ENCODE measurements at places on chromosomes 13 and 19. TPM values are rescaled to one million over a fixed set of nuclear protein-coding genes. Genes with fewer than 3 reads are reported as not detected.

GRCh38 chr13:83117046-83117445, 765.2 kb downstream of the SLITRK1 start:
- no peak overlapping the region for H3K27ac ChIP-seq
- no peak for DNase-seq
- no peaks in the 10 kb centered on the region for H3K4me1 ChIP-seq
- H3K36me3 ChIP-seq: no peaks in the 10 kb centered on the region

TTC9B gene
- not detected for total RNA-seq

GRCh38 chr19:49713236-49713845, 22.4 kb downstream of the CPT1C start:
- no peak overlapping the region for H3K27ac ChIP-seq
- H3K4me1 ChIP-seq: no peaks in the 10 kb centered on the region
- H3K4me3 ChIP-seq: no peak overlapping the region
- no peaks in the 10 kb centered on the region for H3K27me3 ChIP-seq
- DNase-seq: no peak

GRCh38 chr13:39313721-39314120, 275.5 kb downstream of the NHLRC3 start:
- no peak for DNase-seq
- H3K4me1 ChIP-seq: no peaks in the 10 kb centered on the region
- no peaks in the 10 kb centered on the region for H3K27me3 ChIP-seq
- no peaks in the 10 kb centered on the region for H3K36me3 ChIP-seq
- H3K27ac ChIP-seq: no peak overlapping the region

DNA sequence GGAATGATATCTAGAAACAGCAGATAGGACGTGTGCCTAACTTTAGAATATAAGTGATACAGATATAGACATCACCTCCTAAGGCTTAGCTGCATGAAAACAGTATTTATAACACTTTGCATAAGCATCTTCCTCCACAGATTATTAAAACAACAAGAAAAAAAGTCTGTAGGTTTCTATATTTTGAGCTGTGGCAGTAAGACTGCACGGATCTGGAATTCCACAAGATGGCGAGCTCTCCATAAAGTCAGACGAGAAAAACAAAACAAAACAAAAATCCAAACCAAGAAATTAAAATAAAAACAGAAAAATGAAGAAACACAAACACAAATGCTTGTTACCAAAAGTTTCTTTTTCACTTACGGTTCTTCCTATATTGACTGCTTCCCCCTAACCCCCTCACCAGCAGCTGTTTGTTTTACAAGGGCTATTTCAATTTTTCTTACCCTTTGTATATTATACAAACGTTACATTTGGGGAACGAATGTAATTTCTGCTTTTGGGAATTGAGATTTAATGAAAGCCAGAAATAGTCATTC, 285.8 kb downstream of the MYO16 start:
- peak overlapping the region; percentile 90 for H3K27ac ChIP-seq
- H3K27me3 ChIP-seq: no peaks in the 10 kb centered on the region
- no peaks in the 10 kb centered on the region for H3K36me3 ChIP-seq
- H3K4me3 ChIP-seq: peak overlapping the region; percentile 61
- peaks cover 29% of the 10 kb centered on the region for H3K4me1 ChIP-seq

HCN2 gene
- total RNA-seq: 1.2 TPM

DNA sequence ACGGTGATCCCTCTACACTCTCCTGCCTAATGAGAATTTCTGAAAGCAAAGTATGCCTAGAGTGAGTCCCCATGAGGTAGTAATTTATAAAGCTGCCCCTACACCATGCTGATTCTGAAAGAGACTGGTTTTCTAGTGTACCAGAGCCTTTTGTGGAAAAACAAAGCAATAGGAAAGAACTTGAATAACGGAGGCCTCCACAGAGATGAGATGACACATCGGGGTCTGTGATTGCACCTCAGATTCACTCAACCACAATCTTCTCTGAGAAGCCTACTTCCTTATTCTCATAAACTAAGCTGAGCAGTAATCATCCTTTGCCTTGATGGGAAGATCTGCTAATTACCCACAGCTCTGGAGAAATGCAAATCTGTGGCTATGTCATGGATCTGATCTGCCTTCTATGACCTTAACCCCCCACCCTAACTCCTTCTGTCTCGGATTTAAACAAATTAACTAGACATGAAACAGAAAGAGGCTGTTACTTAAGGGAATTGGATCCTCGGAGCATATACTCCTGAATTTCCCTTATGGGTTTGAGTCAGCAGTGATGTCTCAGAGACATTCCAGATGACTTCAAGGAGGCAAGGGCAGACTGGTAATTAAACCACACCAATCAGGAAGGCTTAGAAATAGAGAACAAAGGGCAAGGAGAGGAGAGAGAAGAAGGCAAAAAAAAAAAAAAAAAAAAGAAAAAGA, 128.0 kb downstream of the DCT start:
- no peaks in the 10 kb centered on the region for H3K36me3 ChIP-seq
- no peak for DNase-seq
- no peaks in the 10 kb centered on the region for H3K27me3 ChIP-seq
- no peak overlapping the region for H3K4me3 ChIP-seq

DNA sequence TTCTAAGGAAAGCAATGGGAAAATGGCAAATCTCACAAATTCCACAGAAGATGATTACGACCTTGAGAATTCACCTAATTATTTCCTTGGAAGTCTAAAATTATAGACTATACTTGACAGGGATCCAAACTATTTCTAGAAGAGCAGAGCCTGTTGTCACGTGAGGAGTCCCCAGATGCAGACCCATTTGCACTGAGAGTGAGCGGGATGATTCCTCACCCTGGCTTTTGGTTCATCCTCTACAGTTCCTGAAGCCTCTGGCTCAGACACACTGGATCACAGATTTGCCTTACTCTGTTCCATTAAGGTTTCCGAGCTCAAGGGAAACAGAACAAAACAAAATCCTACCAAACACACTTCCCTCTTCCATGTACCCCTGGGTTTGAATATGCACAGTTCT, 23.0 kb upstream of the CYSLTR2 start:
- H3K36me3 ChIP-seq: no peaks in the 10 kb centered on the region
- H3K4me3 ChIP-seq: no peak overlapping the region
- H3K4me1 ChIP-seq: no peaks in the 10 kb centered on the region
- no peak for DNase-seq

DNA sequence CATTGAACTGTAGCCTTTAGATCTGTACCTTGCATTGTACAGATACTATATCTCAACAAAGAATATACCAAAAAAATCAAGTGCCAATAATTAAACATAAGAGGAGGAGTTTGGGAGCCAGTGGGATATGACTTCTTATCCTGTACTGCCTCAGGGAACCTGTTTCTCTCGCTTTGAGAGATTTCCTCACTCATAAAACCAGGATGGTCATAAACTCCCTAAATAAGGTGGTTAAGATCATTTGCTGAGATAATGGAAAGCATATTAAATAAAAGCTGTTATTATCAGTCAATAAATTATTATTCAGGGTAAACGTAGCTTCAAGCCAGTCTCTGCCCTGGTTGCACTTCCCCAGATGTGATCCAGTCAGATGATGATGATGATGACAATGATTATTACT, 17.0 kb downstream of the OPA3 start:
- no peak for DNase-seq
- peak overlapping the region; percentile 41 for H3K27ac ChIP-seq
- no peak overlapping the region for H3K4me3 ChIP-seq
- peaks cover 25% of the 10 kb centered on the region for H3K4me1 ChIP-seq
- H3K36me3 ChIP-seq: no peaks in the 10 kb centered on the region

DNA sequence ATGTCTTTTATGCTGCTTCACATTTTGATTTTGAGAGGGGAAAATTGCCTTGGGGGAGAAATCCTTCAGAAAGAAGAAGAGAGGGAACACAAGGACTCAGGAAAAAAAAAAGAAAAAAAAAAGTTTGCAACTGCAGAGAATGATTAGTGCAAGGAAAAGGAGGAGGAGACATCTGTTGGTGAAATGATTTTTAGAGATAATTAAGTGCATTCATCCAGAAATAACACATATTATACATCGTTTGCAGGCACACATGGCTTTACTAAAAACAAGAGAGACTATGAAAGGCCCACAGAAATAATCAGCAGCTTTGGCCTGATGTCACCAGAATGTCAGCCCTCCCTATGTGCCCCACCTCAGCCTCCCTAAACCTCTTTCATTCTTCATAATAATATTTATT, 1058.2 kb downstream of the PCDH9 start:
- no peaks in the 10 kb centered on the region for H3K36me3 ChIP-seq
- H3K27me3 ChIP-seq: no peaks in the 10 kb centered on the region
- DNase-seq: no peak
- H3K27ac ChIP-seq: no peak overlapping the region

DNA sequence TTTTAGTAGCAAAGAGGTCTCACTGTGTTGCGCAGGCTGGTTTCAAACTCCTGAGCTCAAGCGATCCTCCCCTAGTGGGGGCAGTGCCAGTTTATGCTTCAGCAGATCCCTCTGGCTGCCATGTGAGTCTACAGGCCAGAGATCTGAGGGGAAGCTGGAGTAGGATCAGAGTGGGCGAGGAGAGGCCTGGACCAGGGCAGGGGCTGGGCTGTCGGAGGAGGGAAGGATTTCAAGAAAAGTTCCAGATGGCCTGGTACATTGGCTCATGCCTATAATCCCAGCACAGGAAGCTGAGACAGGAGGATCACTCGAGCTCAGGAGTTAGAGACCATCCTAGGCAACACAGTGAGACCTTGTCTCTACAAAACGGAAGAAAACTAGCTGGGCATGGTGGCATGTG, 9.8 kb downstream of the DHX34 start:
- H3K27ac ChIP-seq: no peak overlapping the region
- DNase-seq: no peak
- no peaks in the 10 kb centered on the region for H3K27me3 ChIP-seq
- peaks cover 2% of the 10 kb centered on the region for H3K4me1 ChIP-seq
- H3K36me3 ChIP-seq: peaks cover 97% of the 10 kb centered on the region
- H3K4me3 ChIP-seq: no peak overlapping the region

DNA sequence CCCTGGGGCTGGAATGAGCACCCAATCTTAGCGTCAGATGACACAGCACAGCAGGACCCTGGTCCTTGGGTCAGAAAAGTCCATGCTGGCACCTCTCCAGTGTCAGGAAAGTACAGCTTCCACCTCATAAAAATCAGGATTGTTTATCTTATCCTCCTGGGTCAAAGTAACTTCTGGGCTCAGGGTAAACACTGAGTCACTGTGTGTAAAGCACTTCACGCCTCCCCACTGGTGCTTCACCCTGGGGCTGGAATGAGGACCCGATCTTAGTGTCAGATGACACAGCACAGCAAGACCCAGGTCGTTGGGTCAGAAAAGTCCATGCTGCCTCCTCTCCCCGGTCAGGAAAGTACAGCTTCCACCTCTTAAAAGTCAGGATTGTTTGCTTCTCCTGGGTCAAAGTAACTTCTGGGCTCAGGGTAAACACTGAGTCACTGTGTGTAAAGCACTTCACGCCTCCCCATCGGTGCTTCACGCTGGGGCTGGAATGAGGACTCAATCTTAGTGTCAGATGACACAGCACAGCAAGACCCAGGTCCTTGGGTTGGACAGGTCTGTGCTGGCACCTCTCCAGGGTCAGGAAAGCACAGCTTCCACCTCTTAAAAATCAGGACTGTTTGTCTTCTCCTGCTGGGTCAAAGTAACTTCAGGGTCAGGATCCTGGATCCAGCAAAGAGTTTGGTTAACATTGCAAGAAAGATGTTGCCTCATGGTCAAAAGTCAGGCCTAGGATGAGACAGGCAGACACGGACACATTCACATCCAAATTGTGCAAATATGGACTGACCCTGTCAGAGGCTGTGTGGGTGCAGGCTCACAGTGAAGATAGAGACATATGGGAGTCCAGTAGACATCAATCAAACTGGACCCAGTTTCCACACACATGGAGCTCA, 39.2 kb upstream of the CYP2A7 start:
- peak overlapping the region; percentile 78 for H3K27ac ChIP-seq
- H3K27me3 ChIP-seq: peaks cover 27% of the 10 kb centered on the region
- peaks cover 16% of the 10 kb centered on the region for H3K4me1 ChIP-seq
- no peak overlapping the region for H3K4me3 ChIP-seq
- H3K36me3 ChIP-seq: no peaks in the 10 kb centered on the region
- peak; percentile 90 for DNase-seq

DNA sequence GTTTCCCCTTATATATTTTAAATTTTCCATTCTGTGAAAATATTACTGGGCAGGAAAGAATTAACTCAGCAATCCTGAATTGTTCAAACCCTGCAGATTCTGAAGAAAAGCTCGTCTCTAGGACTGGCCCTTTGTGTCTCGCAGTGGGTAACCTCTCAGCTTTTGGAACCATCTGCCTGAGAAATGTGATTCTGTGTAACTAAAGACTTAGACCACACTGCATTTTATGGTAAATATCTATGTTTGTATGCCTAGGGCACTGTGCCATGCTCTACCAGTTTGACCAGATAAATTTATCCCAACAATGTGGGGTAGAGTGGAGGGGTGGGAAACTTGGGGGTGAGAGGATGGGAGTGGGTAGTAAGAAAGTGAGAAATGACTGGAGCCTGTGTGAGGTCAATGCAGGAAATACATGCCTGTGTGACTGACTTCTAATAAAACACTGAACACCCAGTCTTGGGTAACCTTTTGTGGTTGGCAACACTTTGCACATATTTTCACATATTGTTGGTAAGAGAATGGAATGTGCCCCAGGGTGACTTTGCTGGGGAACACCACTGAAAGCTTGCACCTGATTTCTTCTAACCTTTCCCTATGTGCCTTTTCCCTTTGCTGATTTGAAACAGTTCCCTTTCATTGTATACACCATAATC, 1181.9 kb downstream of the OLFM4 start:
- no peaks in the 10 kb centered on the region for H3K36me3 ChIP-seq
- no peak overlapping the region for H3K4me3 ChIP-seq
- DNase-seq: peak; percentile 79
- peaks cover 9% of the 10 kb centered on the region for H3K4me1 ChIP-seq
- H3K27me3 ChIP-seq: no peaks in the 10 kb centered on the region

DNA sequence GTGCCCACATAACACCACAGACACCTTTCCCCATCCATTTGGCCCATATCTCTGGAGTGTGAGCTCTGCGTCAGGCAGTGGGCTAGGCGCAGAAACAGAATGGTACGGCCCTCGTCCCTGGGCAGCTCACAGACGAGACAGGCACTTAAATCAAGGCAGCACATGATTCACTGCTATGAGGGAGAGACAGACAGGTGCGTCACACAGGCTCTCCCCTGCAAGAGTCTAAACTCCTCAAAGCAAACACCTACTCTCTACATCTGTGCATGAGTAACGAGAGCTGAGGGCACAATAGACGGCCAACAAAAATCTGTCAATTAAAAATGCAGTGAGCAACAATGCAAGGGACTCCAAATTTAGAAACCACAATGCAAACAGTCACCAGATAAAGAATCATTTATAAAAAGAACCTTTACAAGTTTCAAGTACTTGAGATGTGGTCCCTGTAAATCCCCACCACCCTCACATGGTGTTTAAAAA, 348.9 kb downstream of the UQCRFS1 start:
- DNase-seq: no peak
- H3K4me3 ChIP-seq: no peak overlapping the region
- H3K27me3 ChIP-seq: no peaks in the 10 kb centered on the region
- H3K36me3 ChIP-seq: no peaks in the 10 kb centered on the region
- no peaks in the 10 kb centered on the region for H3K4me1 ChIP-seq

C19orf67 gene
- not detected for total RNA-seq

CLPTM1 gene
- total RNA-seq: 91.3 TPM

GRCh38 chr13:100648354-100648753, 26.2 kb downstream of the TMTC4 start:
- no peak overlapping the region for H3K27ac ChIP-seq
- peaks cover 24% of the 10 kb centered on the region for H3K36me3 ChIP-seq
- H3K27me3 ChIP-seq: no peaks in the 10 kb centered on the region
- no peaks in the 10 kb centered on the region for H3K4me1 ChIP-seq

- H3K4me1 ChIP-seq: no peaks in the 10 kb centered on the region
- H3K27ac ChIP-seq: no peak overlapping the region
- H3K4me3 ChIP-seq: no peak overlapping the region
- no peaks in the 10 kb centered on the region for H3K27me3 ChIP-seq
Observed at GRCh38 chr13:60562096-60562780, 165.2 kb downstream of the TDRD3 start.

GRCh38 chr19:13788991-13789390, 6.3 kb upstream of the ZSWIM4 start:
- H3K4me1 ChIP-seq: peaks cover 12% of the 10 kb centered on the region
- DNase-seq: peak; percentile 49
- H3K4me3 ChIP-seq: no peak overlapping the region
- H3K27ac ChIP-seq: no peak overlapping the region
- H3K36me3 ChIP-seq: no peaks in the 10 kb centered on the region
